ENCODE measurements at places on chromosomes 7 and 10.
A peak's percentile ranks its signal among the peaks of the same experiment; 100 is the strongest.

DNA sequence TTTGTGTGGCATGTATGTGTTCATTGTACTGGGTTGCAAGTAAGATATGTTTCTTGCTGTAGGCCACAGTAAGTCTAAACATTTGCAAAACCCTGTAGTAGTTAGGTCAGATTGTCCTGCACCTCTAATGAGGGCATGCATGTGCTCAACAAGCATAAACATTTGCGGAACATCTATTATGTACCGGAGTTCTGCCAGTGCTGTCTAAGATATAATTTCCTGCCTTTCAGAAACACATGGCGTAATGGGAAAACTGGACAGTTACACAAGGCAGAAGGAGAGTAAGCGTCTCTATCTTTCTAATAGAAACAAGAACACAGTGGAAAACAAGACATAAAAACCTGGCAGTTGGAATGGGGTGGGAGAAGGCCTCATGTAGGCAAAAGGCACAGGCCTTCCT, 2.8 kb downstream of the ABCB8 start:
- DNase-seq, result no peak

GRCh38 chr7:137110535-137110934, 233.0 kb downstream of the PTN start:
- no peak for DNase-seq

- no peak for DNase-seq
Observed at GRCh38 chr10:19958787-19959186, 142.6 kb downstream of the PLXDC2 start.

- DNase-seq, result no peak
Observed at GRCh38 chr10:89390476-89391225, 1.8 kb upstream of the IFIT1 start.

DNA sequence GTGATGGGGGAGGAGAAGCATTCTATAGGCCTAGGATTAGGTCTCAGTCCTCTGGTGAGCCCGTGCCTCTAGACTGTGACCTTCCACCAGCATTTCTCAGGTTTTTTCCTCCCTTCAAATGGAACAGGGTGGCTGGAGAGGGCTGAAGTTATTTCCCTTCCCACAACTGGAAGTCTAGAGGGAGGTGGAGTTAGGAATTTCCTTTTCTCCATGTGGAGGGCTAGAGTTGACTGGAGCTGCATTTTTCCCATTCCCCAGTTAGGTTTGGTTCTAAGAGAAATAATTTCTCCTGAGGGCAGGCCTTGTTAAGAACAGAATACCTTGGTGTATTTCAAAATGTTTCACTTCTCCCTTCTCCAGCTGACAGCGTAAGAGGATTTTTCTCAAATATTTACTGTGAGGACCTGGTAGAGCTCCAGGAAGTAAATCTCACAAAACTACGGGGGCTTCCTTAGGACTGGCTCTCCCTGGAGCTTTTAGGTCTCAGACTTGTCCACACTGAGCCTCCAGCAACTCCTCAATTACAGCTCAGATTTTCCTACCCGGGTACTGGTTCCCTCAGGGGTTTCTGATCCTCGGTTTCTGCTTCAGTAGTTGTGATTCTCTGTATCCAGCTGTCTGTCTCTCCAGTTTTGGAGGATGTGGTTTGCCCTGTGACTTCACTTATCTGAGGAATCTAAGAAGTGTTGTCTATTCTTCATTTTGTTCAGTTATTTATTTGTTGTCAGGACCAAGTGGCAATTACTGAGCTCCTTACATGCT, 6.0 kb upstream of the REEP3 start:
- DNase-seq, result no peak

DNA sequence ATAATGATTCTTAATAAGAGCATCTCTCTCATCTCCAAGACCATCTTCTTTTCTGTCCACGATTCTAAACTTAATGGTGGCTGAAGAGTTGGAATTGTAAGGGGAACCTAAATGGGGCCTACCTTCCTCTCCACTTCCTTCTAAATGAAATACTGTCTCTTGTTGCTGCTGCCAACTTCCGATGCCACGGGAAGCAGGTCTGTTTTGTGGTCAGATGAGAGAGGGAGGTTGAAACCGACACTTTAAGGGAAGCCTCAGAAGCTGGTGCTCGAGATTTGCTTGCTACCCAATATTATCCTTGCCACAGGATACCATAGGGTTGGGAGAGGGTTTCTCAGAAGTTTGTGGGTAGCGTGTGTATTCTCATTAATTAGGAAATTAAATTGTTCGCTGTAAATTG, 464.1 kb downstream of the SUGCT start:
- DNase-seq, result no peak

- DNase-seq, result no peak
Observed at GRCh38 chr7:99729486-99730237, 5.3 kb downstream of the CYP3A7 start.

DNA sequence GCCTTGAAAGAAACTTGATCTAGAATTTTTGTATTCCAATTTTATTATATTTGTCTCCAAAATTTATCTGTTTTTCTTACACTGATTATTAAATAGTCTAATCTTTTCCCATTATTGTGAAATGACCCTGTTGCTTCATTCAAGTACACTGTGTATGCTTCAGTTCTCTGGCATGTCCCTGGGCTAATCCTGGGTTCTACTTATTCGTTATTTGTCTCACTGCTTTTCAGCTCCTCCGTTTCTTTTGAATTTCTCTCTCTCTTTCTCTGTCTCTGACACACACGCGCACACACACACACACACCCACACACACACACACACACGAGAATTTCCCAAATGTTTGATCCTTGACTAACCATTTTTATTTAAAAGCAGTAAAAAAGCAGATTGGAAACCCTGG, 768.6 kb downstream of the NRG3 start:
- no peak for DNase-seq

- peak; percentile 36 for DNase-seq
Observed at GRCh38 chr7:86926732-86927131, 132.7 kb downstream of the ELAPOR2 start.

DNA sequence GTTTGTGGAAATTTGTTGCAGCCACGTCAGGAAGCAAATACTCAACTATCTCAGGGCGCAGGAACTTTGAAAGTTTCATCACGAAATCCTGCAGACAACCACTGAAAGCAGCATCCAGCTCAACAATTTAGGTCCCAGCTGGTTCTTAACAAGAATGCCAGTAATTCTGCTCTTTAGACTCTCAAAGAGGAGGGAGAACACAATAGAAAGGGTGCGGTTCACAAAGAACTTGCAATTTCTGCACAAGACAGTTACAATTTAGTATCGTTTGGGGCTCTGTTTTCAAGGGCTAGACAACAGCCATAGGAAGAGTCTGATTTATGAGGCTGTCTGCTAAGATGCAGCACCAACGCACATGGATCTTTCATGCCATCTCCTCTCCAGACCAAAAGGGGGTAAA, 223.1 kb downstream of the FGFR2 start:
- DNase-seq, result no peak

- no peak for DNase-seq
Observed at GRCh38 chr10:130772676-130773075, 538.8 kb downstream of the TCERG1L start.

DNA sequence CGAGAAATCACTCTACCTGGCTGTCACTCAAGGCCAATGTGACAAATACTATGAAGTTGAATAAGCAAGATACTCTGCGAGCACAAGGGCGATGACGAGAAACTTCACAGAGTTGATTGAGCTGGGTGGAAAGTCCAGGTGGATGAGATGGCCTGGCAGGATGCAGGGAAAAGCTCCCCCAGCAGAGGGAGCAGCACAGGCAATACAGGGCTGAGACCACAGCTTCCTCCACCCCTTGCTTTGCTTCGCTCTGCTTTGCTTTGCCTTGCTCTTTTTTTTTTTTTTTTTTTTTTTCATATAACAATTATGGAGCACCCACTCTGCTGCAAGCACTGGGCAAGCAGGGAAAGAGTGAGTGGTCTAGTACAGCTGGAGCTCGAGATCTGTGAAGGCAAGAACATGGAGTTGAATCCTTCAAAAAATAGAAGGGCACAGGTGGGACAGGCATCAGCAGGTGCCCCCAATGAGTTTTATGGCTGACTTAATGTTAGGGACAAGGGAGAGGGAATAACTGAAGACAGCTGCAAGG, 88.3 kb downstream of the CABCOCO1 start:
- peak; percentile 42 for DNase-seq

- peak; percentile 64 for DNase-seq
Observed at GRCh38 chr7:117951691-117952280, 78.5 kb upstream of the CTTNBP2 start.

DNA sequence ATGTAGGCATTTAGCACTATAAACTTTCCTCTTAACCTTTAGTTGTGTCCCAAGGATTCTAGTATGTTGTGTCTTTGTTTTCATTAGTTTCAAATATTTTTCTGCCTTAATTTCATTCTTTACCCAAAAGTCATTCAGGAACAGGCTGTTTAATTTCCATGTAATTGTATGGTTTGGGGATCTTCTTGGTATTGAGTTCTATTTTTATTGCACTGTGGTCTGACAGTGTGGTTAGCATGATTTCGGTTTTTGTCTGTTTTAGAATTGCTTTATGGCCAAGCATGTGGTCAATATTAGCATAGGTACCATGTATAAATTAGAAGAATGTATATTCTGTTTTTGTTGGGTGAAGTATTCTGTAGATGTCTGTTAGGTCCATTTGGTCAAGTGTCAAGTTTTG, 26.3 kb downstream of the COA1 start:
- no peak for DNase-seq

GRCh38 chr7:75977743-75978142, 16.7 kb downstream of the TMEM120A start:
- no peak for DNase-seq

DNA sequence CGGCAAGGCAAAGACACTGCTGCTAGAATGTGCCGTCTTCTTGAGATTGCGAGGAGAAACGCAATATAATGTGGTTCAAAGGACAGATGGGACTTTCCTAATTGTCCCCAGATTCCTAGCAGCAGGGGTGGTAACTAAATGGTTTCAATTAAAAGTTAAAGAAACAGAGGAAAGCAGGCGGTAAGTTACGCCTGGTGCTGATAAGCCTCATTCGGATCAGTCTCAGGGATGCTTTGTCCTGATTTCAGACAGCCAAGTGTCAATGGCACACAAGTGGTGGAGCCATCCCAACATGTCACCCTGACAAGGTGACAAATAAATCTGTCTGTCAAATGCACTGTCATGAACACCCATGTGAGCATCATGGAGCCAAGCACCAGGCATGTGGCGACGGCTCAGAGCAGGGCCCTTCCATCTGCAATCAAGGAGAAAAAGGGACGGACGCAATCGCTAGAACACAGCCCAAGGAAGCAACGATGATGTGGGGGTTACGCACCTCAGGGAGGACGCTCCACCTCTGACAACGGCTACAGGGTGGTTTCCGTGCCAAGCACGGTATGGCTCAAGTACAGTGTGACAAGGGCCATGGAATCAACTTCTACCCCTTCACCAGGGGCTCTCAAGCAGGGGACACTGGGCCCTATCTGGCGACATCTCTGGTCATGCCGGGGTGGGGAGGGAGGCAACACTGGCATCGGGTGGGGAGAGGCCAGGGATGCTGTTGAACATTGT, 66.2 kb downstream of the CTBP2 start:
- DNase-seq, result no peak

DNA sequence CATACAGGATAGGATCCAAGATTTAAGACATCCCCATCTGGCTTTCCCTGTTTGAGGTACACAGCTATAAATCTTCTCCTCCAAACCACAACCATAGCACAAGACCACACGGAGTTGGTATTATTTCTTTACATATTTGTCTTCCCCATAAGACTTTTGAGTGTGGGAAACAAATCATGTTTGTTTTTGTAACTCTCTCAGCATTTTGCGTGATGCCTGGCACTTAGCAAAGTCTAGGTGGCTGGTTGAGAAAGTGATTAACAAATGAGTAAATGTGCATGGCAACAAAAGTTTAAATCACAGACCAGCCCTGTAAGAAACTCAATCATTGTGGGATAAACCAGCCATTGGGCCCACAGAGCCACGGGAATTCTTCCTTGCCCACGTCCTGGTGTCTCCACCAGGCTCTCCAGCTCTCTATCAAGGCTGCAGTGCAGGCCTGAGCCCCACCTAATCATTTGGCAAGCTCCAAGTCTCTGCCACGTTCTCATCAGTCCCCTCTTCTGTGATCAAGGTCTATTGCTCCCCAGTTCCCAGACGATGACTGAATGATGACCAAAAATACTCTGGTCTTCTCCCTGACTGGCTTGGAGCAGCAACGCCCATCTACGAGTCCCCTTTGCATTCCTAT, 317.8 kb downstream of the TNS3 start:
- DNase-seq, result no peak

GRCh38 chr10:34494012-34494411, 321.1 kb downstream of the PARD3 start:
- DNase-seq, result no peak

DNA sequence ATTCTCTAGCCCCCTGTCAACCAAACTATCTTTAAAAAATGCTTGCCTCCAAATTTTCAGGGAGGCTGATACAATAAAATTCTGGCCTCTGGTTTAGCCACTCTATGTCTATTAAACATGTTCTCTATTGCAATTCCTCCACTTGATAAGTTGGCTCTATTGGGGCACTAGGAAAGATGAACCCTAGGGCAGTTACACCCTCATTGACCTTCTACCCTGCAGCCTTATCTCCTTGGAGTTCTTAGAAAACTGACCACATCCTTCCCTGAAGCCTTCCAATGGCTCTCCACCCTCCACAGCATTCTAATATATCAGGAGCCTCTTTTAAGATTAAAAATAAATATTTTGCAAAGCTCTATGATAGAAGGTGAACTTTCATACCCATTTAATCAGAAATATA, 30.6 kb downstream of the SVOPL start:
- no peak for DNase-seq

DNA sequence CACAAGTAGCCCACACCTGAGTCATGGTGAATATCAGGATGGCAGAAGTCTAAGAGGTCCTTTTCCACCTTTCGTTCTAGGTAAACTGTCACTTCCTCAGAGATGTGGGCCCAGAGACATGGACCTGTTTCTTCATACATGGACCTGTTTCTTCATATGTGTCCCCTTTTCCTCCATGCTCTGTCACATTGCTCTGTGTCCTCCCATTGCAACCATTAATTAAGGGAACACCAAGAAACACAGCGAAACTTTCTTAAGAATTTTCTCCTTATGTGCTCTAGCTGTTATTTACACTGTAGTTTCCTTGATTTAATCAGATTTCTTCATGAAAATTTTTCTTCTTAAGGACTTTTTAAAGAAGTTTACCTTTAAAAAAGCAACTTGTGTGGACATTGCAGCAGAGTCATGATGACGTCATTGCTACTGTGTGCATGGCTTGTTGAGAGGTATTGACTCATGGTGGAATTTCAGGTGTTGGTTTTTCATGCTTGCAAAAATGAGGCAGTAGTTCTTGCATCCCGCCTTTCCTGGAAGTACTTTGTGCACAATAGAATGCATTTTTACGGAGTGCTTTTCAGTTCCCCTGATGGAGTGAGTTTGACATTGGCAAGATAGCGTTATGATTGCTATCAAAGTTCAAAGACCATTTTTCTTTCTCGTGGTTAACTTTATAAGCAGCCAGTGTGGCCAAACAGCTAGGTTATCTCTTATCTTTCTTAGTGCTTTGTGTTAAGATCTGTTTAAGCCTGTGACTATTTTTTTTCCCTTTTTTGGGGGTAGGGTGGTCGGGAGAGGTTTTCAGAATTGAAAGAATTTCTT, 37.7 kb downstream of the CFAP58 start:
- DNase-seq, result no peak

Data from NCI-H1417 (cell line).